ENCODE measurements at places on chromosomes 1 and 21.

GRCh38 chr1:162660574-162660973, 28.3 kb downstream of the DDR2 start:
- DNase-seq = no peak

- DNase-seq = no peak
Measured at GRCh38 chr1:229117664-229118300, 153.1 kb upstream of the RAB4A start.

GRCh38 chr1:66925558-66925910, 744 bp downstream of the MIER1 start:
- DNase-seq = no peak

GRCh38 chr1:165119086-165119485, 237.4 kb downstream of the LMX1A start:
- no peak for DNase-seq
